ENCODE measurements at places on chromosomes 4 and X.

DNA sequence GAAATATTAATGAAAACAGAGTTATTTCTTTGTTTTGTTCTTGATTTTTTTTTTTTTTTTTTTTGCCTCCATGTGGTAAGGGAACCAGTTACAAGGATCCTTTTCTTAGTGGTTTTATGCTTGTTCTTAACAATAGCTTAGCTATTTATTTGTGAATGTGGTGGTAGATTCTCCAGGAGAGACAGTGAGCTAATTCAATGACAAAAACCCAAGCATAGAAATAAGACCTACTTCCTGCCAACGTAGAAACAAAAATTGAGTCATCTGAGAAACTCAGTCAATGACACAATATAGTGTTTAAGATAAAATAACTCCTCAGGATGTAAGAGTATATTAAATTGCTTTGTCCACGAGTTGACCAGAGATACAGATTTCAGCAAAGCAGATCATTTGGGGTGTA is 863.8 kb upstream of the PABPC4L start:
- DNase-seq = no peak

DNA sequence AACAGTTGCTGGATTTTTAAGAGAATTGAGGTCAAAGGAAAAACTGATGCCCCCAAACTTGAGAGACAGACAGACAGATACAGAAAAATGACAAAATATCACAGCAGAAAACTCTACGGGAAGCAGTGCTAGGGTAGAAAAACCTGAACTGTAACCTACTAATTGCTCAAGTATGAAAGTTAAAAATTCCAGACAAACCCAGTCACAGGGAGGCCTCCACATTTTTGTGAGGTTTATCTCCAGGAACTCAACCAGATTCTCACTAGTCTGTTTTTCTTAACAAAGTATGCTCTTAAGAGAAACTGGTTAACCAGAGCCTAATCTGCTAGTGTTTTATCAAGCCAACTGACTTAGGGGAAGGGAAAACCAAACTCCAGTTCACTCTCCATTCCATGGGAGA is 19.9 kb upstream of the PPP3CA start:
- DNase-seq = no peak

DNA sequence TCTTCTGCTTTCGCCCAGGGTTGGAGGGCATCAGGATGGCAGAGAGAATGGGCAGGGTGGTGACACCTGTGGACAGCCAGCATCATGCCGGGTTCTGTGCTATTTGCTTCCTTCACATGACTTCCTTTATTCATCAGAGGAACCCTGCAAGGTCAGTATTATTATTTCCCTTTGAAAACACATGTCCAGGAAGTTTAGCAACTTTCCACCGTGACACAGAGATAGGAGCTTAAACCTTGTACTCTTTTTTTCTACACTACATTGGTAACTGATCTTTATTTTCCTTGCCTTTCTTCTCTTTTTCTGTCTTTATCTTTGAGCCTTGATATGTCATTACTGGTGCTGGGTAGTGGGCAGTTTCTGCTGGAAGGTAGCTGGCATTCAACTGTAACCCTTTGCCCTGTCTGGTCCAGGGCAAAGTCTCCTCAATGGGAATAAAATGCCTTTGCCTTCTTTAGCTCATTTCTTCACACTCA is 5.0 kb upstream of the MGST2 start:
- no peak for DNase-seq

GRCh38 chr4:107408968-107409367 is 311.1 kb downstream of the PAPSS1 start:
- no peak for DNase-seq

GRCh38 chrX:36401774-36402173 is 482.2 kb downstream of the CFAP47 start:
- no peak for DNase-seq

DNA sequence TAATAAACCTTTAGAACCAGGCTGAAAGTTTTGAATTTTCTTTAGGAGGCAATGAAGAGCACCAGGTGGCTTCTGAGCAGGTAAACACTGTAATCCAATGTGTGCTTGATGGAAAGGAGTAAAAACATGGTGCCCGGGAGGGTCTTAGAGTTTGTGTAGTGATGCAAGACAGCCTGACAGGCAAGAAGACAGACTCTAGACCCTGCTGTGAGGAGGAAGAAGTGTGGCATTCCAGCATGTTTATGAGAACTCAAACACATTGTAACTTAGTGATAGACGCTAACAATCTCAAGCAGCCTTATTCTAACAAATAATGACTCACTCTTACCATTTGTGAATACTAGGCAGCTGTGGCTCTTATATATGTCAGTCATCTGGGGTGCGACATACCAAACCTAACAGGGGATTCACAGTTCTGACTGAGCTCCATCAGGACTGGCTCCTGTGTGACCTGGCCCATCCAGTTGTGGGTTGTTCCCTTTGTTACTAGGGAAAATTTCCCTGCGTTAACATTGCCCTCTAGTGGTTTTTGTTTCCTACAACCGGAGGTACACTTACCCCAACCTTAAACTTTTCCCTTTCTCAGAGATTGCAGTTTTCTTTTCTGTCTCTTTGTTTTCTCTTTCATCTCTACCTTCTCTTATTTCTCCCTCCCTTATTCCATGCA is 53.8 kb downstream of the VSIG4 start:
- DNase-seq = peak; percentile 9

GRCh38 chr4:30443289-30443688 is 276.9 kb upstream of the PCDH7 start:
- no peak for DNase-seq

- no peak for DNase-seq
Observed at GRCh38 chr4:139523076-139523475, 32.9 kb downstream of the SETD7 start.

- DNase-seq = no peak
Observed at GRCh38 chr4:84750260-84750959, 167.5 kb downstream of the CDS1 start.

GRCh38 chr4:7180938-7181337 is 11.4 kb upstream of the SORCS2 start:
- DNase-seq = no peak

DNA sequence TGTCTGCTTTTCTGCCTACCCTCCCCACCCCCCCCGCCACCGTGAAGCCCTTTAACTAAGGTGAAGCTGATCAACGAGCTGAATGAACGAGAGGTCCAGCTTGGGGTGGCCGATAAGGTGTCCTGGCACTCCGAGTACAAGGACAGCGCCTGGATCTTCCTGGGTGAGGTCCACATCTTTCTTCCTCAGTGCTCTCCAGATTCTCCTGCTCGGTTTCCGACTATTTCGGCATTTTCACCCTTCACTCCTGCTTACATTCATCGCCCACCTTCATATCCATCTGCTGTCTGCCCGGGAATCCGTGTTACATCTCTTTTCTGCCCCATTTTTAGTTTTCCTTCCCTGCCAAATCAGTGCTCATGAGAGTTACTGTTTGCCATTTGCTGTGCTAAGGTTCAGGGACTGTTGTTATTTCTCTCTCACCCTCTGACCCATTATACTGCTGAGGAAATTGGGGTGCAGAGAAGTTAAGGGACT is 459 bp downstream of the RBMX2 start:
- DNase-seq = no peak

- no peak for DNase-seq
Observed at GRCh38 chr4:21780148-21780547, 168.4 kb downstream of the KCNIP4 start.

GRCh38 chr4:41319553-41319952 is 62.8 kb downstream of the UCHL1 start:
- DNase-seq = no peak

DNA sequence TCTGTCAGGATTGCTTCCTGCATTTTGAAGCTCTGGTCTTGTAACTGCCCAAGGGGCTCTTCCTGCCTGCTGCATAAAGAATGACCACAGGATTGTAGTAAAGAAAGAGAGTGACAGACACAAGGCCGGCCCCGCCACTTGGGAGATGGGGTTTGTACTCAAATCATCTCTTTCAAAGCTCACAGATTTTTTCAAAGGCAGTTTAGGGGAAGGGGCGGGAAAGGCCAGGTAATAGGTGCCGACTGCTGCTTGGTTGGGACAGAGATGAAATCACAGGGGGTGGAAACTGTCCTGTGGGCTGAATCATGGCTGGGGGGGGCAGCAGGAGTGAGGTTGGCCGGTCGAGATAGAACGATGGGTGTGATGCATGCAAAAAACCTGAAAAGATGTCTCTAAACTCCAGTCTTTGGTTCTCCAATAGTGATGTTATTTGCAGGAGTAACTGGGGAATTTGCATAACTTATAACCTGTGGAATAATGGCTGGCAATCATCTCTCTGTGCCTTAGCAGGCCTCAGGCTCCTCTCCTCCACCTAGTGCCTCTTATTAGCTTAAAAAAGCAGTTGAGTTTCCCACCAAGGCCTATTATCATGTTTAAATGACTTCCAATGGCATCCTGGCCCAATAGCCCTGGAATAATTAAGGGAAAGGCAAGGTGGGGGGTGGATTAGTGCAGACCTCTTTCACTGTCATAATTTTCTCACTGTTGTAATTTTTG is 778.4 kb upstream of the FRG1 start:
- DNase-seq = no peak

DNA sequence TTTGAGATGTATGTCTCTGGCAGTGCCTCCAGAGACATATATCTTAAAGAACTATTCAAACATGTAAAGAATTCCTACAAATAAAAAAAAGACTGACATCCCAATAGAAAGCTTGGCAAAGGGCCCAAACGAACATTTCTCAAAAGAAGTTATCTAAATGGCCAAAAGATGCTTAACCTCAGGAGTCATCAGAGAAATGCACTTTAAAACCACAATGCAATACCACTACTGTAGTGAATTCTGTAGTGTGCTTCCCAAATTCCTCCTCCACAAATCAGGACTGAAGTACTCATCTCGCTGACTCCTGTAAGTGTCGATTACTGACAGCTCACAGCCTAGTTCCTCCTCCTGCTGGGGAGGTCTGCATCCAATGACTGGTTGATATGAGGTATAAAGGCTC is 129.0 kb upstream of the MAMLD1 start:
- no peak for DNase-seq

DNA sequence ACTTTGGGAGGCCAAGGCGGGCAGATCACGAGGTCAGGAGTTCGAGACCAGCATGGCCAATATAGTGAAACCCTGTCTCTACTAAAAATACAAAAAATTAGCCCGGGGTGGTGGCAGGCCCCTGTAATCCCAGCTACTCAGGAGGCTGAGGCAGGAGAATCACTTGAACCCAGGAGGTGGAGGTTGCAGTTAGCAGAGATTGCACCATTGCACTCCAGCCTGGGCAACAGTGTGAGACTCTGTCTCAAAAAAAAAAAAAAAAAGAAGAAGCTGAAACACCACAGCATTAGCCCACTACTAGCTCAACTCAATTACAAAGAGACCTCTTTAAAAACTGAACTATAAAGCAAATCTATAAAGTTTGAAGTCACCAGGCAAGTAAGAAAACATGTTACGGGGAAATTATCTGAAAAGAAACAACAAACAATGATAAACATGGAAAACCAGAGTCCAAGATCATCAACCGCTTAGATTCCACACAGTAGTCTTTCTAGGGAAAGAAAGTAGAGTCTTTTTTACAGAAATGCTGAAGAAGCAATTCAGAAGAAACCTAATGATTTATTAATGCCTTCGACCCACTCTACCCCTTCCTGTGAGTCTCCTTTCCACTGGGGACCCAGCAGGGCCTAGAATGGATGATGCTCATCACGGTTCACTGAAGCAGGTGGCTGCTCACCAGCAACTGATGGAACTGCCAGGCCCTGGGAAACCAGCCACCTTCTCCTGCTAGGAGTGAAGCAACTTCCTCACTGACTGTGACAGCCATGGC is 6.6 kb downstream of the SAT1 start:
- DNase-seq = no peak

GRCh38 chr4:148770848-148771247 is 328.6 kb upstream of the NR3C2 start:
- DNase-seq = no peak
